NCI-H1105 (cell line): ENCODE measurements at places on chromosomes 7 and 10.
A peak's percentile ranks its signal among the peaks of the same experiment; 100 is the strongest.

DNA sequence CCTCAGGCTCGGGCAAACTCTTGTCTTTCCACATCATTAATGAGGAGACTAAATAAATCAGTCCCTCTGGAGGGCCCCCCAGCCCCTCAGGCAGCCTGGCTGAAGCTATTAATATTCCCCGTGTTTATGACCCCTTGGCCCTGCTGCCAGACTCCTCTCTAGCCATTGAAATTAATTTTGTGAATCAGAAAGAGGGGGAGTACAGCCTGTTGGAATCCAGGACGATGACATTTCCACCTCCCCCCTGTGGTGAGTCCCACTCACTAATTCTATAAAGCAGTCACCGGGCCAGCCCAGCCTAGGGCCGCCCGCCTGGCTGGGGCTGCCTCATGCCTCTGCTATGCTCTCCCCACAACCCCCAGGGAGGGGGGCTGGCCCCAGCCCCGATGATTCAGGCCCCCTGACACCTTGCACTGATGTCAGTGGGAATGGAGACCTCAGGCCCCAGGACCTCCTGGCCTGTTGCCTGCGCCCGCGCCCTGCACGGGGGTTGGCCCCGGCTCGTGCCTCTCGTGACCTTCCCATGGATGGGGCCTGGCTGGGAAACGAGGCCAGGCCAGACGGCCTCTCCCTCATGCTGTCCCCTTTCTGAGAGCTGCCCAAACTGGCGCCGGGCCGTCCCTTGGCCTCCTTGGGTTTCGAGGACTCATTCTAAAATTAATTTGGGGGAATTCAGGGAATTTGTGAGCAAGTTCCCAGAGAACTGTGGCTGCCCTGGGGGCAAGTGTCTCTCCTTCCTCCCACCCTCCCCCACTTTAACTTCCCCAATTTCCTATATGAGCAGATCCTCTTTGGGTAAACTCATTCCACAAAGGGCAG is 34.0 kb downstream of the TMEM270 start:
- no peak for DNase-seq

GRCh38 chr7:99054781-99055180 is 89.1 kb downstream of the SMURF1 start:
- no peak for DNase-seq

GRCh38 chr7:2157473-2158279 is 75.1 kb downstream of the MAD1L1 start:
- peak; percentile 91 for DNase-seq

DNA sequence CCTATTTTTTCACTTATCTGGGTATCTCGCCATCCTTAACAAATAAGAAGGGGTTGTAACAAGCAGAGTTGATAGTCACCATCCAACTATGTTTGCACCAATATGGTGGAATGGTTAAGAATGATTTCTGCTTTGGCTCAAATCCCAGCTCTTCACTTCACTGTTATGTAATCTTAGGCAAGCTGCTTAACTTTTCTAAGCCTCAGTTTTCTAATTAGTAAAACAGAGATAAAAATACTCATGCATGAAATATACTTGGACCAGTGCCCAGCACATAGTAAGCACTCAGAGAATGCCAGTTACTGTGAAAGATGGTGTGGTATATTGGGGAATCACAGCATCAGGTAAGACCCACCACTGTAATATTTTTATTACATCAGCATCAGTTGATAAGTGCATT is 33.6 kb downstream of the ABCB1 start:
- no peak for DNase-seq

DNA sequence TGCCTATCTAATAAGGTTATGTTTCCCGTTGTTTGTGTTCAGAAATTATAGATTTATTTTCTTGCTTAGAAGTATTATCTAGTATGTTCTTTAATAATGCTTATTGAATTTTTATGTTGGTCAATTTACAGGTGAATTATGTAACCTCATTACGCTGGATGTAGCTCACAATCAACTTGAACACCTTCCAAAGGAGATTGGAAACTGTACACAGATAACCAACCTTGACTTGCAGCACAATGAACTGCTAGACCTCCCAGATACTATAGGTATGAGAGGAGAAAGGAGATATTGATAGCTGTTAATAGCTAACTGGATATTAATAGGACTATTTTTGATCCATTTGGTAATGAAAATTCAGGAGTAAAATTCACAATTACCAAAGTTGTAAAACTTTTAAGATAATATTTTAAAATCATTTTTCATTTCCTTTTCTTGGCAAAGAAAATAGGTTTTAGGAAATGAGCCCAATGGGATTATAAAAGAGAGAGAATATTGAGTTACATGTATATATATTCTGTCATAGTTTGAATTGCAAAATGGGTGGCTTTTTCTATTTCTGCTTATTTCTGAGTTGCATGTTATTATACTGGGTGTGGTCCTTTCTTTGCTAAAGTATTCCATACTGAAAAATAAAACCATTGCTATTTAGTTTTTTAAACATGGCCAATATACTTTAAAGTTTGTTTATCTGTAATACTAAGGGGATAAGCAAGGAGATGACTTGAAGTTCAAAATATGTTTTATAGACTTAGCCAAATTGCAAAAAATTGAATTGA is 66.3 kb downstream of the SHOC2 start:
- DNase-seq = no peak

DNA sequence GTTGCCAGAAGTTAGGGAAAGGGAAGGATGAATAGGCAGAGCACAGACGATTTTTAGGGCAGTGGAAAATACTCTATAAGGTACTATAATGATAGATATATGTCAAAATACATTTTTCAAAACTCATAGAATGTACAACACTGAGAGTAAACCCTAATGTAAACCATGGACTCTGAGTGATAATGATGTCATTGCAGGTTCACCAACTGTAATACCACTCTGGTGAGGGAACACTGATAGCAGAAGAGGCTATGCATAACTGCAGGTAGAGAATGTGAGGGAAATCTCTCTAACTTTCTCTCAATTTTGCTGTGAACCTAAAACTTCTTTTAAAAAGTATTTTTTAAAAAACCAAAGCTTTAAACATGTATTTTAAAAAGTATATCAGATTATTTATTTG is 22.1 kb downstream of the POT1 start:
- DNase-seq = no peak

GRCh38 chr10:118624747-118625146 is 29.3 kb upstream of the PRLHR start:
- no peak for DNase-seq

- DNase-seq = no peak
These were observed 95.3 kb upstream of the CARD11 start for GRCh38 chr7:3138997-3139396.

DNA sequence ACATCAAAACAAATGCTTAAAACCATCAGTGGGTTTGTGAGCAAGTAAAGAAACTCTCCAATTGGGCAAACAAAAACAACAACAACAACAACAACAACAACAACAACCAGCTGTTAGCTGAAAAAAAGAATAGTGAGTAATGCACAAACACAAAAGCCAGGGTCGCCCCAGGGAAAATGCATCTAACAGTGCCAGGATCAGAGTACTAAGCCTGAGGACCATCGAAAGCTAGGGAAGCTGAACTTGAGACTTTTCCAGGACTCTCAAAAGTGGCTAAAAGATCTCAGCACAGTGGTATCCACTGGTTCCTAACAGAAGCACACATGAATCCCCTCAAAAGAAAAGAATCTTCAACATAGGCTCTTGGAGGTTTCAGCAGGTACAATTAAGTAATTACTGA is 83.3 kb downstream of the CPXM2 start:
- no peak for DNase-seq

GRCh38 chr7:147813316-147813715 is 777.2 kb upstream of the C7orf33 start:
- DNase-seq = no peak

DNA sequence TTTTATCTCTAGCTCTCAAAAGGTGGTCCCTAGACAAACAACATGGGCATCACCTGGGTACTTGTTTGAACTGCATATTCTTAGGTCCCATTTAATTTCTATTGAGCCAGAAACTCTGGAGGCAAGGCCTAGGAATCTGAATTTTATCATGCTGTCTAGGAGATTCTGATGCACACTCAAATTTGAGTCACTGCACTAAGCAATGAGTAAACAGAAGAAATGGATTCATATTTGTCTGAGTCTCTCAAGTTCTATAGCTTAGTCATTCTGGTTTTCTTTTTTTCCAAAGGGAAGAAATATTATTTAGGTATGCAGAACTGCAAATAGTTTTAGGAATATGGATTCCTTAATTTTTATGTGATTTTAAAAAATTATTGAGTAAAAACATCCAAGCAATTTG is 185.5 kb downstream of the SEMA3A start:
- DNase-seq = no peak

- no peak for DNase-seq
These were observed 16.3 kb downstream of the ARHGAP12 start for GRCh38 chr10:31912289-31912688.

GRCh38 chr10:68516766-68517165 is 10.6 kb downstream of the SLC25A16 start:
- DNase-seq = no peak

DNA sequence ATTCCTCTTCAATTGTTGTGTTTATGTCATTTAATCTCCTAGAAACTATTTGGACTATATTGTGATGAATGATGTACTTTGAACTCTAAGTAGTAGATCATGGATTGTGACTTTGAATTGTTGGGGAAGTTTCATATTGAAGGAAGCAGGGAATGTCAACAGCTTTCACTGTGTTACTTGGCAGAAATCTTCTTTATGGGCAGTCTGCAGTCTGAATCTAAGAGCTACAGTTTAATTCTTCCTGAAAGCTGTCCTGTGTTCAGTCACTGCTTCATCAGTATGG is 91.6 kb downstream of the PPP1R9A start:
- no peak for DNase-seq

DNA sequence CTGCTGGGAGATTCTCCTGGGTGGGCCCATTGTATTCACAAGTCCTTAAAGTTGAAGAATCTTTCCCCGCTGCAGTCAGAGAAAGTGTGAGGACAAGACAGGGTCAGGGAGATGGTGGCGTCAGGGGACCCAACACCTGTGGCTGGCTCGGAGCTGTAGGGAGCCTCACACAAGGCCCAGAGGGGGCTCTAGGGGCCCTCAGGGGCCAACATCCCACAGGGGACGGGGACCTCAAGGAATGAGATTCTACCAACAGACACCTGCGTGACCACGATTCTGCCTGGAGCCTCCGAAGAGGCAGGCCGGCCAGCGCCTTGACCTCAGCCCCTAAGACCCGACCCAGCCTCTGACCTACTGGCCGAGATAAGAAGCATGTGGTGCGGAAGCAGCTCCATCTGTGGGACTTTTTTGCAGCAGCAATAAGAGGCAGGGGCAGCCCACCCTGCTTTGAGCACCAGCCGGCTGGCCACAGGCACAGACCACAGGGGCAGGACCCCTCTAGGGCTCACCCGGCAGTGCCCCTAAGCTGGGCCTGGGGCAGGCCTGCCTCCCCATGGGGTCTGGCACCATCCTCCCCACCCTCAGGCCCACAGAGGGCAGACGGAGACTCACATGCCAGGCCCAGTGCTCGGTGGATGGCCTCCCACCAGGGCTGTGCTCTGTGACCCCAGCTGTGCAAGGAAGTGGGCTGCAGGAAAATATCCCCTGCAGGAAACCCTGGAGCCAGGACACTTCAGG is 13.2 kb downstream of the RASGEF1A start:
- no peak for DNase-seq

- no peak for DNase-seq
These were observed 143.9 kb upstream of the LSM8 start for GRCh38 chr7:118039963-118040489.

DNA sequence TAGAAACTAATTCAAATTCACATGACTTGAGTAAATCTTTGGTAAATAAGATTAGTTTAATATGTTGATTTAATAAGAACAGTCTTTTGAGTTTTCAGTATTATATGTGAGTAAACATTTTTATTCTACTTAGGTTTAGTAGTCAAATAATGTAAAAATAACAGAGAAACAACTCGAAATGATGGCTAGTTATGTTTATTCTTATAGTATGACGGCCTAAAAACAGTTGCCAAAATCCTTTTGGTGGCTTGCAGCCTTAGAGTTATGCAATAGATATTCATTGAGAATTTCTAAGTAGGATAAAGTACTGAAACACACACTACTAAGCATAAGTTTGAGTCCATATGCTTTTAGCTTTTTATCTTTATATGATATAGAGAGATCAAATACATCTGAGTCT is 184.8 kb downstream of the GNAI1 start:
- no peak for DNase-seq
